ENCODE measurements at places on chromosomes 7 and 10. TPM values are rescaled to one million over a fixed set of nuclear protein-coding genes. Genes with fewer than 3 reads are reported as not detected.

The BPGM gene
- 14.8 TPM for total RNA-seq

The MRPL43 gene
- total RNA-seq = 70.2 TPM

The CPA5 gene
- total RNA-seq = not detected

The GPR37 gene
- 5.0 TPM for total RNA-seq

The ADD3 gene
- total RNA-seq = 104 TPM

The ZMIZ1 gene
- 173 TPM for total RNA-seq

The VAX1 gene
- total RNA-seq = not detected

The ZCWPW1 gene
- 3.4 TPM for total RNA-seq

The FOXI2 gene
- total RNA-seq = not detected

The SHTN1 gene
- total RNA-seq = 38.6 TPM

The LHFPL3 gene
- not detected for total RNA-seq

The PUS7 gene
- 15.5 TPM for total RNA-seq

The KIN gene
- total RNA-seq = 19.9 TPM

The PDE1C gene
- total RNA-seq = 0.94 TPM

The PCGF5 gene
- 13.6 TPM for total RNA-seq

The GPC2 gene
- total RNA-seq = 49.8 TPM

The TFR2 gene
- total RNA-seq = 0.38 TPM

The CYP3A4 gene
- not detected for total RNA-seq

The INSYN2A gene
- total RNA-seq = 0.09 TPM

Measured in mesothelial cell of epicardium (in vitro differentiated cells).